Fibroblast of skin of abdomen (primary cell): ENCODE measurements at places on chromosomes 13 and 19.

DNA sequence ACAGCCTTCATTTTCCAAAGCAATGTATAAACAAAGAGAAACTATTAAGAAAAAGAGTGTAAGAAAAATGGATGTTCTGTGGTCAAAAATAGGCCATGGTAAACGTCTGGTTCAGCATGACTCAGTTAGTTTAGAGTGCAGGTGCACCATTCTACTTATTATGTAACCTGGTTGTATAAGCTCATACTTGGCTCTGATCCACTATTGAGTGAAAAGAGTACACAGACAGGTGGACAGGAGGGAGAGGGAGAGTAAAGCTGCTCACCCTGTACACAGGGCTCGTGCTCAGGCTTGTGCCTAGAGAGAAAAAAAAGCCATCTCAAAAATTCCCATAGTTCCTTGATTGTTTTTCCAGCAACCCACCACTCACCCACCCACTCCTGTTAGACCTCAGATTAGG, 85.8 kb upstream of the ZNF91 start:
- no peak for DNase-seq

DNA sequence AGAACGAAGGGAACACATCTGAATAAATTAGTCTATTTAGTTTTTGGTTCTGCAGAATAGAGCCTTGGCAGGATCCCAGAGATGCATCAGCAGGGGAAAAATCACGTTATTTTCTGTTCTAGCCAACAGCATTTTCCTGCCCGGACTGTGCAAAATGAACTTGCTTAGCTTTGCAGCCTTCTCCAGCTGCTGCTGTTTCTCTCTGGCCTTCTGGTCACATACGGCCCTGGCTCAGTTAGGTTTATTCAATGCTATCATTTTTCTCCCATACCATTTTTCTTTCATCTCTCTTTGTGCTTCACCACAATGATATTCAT, 110.4 kb upstream of the KL start:
- DNase-seq: peak; percentile 31

DNA sequence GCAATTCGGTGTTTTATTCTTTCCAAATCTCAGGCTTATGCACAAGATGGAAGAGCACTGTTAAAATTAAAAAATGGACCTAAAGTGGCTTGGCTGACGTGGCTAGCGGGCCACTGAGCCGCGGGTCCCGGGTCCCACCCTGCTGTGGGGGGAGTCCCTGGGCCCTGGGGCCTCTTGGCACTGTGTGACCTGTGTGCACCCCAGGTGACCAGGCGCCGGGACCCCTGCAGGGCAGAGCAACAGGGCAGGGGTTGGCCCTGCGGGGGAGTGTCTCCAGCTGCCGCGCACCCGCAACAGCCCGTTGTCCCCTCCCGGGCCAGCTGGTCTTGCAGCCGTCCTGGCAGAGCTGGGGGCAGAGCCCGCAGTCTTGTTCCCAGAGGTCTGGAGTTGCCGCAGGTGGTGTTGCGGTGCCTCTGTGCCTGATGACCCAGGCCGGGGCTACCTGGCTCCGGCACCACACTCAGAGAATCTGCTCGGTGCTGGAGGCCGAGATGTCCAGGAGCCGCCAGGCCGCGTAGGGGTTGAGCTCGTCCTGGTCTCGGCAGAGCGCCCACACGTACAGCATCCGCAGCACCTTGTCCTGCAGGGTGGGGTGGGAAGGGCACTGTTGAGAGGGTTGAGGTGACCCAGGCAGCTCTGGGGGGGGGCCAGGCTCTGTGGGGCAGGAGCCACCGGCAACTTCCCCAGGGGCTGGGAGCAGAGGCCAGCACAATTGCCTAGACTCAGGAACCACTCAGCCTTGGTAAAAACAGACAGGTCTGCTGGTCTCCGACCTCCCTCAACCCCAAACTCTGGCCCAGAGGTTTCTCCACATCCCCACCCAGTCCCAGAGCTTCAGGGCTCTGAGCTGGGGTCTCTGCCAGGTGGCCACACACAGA, 1.0 kb upstream of the CTXN1 start:
- no peak for DNase-seq

- peak; percentile 69 for DNase-seq
These were observed 537.4 kb downstream of the MYO16 start for GRCh38 chr13:109166804-109167203.

DNA sequence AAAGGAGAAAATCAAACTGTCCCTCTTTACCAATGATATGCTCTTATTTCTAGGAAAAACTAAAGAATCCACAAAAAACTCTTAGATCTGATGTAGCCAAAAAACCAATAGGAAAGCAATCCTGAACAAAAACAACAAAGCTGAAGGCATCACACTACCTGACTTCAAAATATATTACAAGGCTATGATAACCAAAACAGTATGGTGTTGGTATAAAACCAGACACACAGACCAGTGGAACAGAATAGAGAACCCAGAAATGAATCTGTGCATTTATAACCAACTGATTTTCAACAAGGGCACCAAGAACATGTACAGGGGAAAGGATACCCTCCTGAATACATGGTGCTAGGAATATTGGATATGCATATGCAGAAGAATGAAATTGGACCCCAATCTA, 9.7 kb upstream of the ZNF546 start:
- no peak for DNase-seq

GRCh38 chr19:7808108-7808507, 21.9 kb upstream of the EVI5L start:
- DNase-seq: no peak

DNA sequence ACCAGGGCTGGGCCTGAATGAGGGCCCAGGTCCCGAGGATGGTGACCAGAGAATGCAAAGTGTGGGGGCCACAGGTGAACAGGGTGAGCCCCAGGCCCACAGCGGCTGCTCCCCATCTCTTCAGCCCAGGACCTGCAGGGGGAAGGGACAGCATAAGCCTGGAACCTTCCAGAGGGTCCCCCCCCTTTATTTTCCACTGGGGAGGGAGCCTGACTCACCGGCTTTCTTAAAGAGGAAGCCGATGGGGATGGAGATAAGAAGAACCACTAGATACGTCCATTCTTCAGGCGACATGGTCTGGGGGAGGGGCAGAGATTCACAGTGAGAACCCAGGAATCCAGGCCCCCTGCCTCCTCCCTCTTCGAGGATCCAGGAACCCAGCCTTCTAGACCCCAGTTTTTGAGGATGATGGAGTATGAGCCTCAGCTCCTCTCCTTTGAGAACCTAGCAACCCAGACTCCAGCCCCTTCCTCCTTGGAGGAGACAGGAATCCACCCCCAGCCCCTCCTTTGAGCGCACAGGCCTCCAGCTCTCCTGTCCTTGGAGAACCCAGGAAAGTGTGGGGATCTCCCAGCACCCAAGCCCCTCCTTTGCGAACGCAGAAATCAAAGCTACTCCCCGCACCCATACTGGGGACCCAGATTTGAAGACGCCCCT, 1.0 kb downstream of the MBOAT7 start:
- peak; percentile 46 for DNase-seq
